Putamen (tissue), 1 donor: ENCODE measurements at places on chromosomes 6 and 20.

GRCh38 chr6:153074761-153075160 is 56.3 kb downstream of the RGS17 start:
- no peak for DNase-seq

GRCh38 chr6:154508573-154509375 is 1.7 kb downstream of the CNKSR3 start:
- DNase-seq: no peak

GRCh38 chr20:57536771-57537724 is 12.1 kb upstream of the CTCFL start:
- no peak for DNase-seq

GRCh38 chr6:68296126-68296525 is 339.0 kb upstream of the ADGRB3 start:
- no peak for DNase-seq

GRCh38 chr20:63568986-63569949 is 4.8 kb downstream of the HELZ2 start:
- no peak for DNase-seq

- peak; percentile 13 for DNase-seq
These were observed 216.2 kb upstream of the PRSS16 start for GRCh38 chr6:27031302-27031701.

- DNase-seq: no peak
These were observed 41.8 kb downstream of the FARS2 start for GRCh38 chr6:5302995-5303622.

GRCh38 chr6:37801605-37801940 is 18.0 kb upstream of the ZFAND3 start:
- DNase-seq: no peak

DNA sequence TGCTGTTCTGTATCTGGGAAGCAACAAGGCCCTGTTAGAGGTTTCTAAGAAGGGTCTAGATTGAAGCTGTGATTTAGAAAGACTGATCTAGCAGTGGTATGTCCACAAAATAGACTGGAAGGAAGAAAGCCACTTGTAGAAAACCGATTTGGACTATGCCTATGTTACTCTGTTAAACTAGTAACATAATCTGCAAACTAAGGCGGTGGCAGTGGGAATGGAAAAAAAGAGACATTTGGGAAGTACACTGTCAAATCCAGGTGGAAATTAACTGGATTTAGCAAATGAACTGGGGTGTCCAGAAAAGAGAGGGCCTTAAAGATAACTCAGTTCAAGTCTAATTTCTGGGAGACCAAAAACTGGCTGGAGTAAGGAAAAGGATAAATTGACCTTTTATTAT is 11.6 kb downstream of the ILRUN start:
- DNase-seq: no peak

- no peak for DNase-seq
These were observed 34.4 kb upstream of the KIF16B start for GRCh38 chr20:16607364-16608276.

DNA sequence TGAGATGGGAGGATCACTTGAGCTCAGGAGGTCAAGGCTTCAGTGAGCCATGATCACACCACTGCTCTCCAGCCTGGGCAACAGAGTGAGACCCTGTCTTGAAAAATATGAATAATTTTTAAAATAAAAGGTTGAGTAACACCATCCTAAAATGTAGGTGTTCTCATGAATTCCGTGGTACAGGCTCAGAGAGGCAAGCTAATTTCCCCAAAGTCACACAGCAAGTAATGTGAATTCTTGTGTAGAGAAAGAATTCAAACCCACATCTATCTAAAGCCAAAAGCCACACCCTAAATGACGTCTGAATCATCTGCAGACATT is 80.5 kb downstream of the ZNF217 start:
- DNase-seq: no peak

DNA sequence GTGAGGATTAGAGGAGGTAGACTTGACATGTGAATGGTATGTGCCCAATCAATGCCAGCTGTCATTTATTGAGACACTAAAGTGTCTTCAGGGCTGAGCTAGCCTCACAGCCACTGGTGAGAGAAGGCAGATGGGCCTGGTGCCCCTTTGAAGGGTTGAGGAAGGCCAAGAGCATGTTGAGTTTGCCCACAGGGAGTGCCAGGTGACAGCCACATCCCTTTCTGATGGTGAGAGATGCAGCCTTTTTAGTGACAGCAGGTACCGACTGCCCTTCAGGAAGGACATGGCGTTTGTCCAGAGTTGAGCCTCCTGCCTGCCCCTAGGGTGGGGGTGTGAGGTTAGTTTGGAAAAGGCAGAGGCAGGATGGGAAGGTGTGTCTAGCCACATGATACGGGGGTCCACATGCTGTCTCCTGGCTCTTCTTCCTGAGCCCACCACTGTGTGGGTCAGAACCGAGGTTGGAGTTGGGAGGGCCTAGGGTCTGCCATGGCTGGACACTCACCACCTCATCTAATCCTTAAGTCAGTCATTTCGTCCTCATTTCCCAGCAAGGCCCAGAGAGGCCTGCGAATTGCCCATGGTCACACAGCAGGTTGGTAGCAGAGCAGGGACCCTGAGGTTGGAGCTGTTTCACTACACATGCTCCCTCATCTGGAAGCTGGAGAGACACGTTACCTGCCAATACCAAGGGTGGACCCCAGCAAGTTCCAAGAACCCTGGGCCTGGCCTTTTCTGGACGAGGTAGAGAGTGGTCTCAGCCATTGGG is 32.5 kb downstream of the SPDEF start:
- no peak for DNase-seq

GRCh38 chr20:50111829-50112495 is 988 bp downstream of the UBE2V1 start:
- DNase-seq: no peak

DNA sequence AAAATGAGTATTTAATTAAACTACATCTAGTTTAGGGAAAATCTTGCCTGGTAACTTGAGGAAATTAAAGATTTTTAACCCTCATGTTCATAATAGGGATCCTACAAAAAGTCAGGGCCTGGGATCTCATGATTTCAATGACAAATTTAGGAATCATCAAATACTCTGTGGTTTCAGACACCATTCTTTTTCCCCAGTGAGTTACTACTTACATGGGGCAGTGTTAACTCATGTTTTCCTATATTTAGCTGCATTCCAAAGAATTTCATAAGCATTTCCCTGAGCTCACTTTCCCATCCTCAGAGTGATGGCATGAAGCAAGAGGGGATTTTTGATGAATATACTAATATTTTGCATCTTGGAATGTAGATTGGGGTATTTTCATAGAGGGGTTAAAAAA is 321.7 kb downstream of the CENPW start:
- no peak for DNase-seq

DNA sequence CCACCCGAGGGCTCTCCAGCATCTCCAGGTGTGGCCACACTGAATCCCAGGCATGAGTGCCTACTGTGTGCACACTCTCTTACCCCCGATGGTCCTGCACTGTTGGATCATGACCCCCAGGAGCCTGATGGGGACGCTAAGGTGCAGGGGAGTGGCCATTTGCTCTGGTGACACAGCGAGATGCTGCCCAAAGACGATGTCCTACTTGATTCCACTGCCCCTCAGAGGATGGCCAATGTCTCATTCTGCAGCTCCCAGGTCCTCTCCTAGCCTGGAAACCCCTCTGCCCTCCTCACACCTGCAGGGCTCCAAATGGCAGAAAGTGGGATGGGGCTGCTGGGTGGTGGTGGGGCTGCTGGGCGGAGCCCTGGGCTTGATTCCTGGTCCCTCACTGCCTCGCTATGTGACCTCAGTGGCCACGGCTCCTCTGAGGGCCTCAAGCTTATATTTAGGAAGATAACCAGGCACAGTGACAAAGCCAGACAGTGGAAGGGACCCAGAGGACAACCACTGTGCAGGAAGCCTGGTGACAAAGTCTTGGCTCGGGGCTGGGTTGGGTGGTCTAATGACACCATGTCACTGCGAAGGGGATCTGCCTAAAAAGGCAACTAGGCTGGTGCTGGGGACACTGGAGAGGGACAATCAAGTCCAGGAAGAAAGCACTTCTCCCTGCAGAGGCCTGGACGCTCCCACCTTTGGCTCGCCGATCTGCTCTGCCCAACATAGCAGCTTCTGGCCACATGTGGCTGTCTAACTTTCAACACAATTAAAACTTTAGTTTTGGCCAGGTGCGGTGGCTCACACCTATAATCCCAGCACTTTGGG is 28.4 kb downstream of the TGM2 start:
- no peak for DNase-seq

- no peak for DNase-seq
These were observed 154.3 kb downstream of the IPCEF1 start for GRCh38 chr6:154202339-154202738.

GRCh38 chr6:145420599-145420998 is 314.7 kb downstream of the EPM2A start:
- no peak for DNase-seq

DNA sequence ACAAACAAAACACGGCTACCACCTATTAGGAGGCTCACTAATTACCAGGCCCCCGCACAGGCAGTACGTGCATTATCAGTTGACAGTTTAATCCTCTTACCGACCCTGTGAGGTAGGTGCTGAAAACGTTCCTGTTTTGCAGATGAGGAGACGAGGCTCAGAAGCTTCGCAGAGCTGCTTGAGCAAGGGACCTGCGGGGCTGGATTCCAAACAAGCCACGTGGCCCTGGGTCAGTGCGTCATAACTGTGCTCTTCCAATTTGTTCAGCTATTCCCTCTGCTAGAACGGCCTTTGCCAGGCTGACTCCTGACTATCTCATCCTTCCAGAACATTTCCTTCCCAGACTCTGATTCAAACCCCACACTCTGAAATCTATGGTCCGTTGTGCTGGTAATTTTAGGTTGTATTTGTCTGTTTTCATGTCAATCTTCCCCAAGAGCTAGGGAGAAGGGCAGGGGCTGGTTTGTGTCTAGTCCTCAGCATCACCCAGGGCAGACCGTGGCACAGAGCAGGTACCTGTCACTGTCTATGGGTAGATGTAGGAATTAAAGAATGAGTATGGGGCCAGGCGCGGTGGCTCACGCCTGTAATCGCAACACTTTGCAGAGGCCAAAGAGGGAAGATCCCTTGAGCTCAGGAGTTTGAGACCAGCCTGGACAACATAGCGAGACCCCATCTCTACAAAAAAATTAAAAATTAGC is 28.8 kb upstream of the TLDC2 start:
- peak; percentile 80 for DNase-seq

DNA sequence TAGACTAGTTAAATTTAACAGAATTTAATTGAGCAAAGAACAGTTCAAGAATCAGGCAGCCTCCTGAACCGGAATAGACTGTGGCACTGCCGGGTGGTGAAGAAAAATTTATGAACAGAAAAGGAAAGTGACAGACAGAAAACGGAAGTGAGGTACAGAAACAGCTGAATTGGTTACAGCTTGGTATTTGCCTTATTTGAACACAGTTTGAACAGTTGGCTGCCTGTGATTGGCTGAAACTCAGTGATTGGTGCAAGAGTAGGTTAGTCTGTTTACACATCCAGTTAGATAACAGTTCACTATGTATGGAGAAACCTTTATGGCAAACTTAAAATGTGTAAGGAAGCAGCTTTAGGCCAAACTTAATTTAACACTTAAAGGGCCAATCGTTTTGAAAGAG is 116.0 kb upstream of the CITED2 start:
- no peak for DNase-seq

DNA sequence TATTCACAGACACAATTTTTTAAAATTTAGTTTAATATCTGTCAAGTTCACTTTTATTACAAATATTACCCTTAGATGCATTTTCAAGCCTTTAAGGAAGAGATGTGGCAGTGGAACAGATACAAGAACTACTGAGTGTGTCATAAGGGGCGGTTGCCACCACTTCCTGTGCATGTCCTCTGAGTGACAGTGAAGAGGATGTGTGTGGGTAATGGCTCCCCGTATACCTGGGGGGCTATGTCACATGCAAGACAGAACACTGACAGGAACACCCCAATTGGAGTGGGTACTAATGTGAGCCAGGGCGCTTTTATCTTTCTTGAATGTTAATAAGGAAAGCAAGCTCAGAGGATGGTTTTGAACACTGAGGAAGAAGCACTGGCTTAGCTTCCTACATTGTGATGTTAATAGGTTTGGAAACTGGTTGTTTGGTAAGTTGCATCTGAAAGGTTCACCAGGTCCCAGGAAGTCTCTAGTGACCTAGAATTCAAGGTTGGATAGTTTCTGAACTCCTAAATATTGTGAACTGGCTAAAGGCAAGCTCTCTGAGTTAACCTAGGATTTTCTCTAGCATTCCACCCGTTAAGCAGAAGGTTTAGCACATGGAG is 83.4 kb upstream of the ASF1A start:
- no peak for DNase-seq

DNA sequence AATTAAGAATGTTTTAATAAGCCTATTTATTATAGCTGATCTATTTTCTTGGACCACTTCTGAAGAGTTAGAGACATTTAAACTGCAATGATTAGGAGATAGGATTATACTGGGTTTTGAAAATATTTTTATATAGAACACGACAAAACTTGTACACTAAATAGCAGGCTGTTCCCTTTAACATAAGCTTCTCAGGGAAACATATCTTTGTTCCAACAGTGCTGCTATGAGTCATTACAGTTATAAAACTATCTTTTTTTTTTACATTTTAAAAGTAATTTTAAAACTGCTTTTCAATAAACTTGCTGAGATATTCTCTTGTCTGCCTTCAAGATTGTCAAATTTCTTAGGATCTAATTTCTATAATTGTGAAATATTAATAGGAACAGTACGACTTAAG is 389.1 kb downstream of the ARHGAP18 start:
- DNase-seq: no peak
